ENCODE measurements at places on chromosomes 4 and X.

DNA sequence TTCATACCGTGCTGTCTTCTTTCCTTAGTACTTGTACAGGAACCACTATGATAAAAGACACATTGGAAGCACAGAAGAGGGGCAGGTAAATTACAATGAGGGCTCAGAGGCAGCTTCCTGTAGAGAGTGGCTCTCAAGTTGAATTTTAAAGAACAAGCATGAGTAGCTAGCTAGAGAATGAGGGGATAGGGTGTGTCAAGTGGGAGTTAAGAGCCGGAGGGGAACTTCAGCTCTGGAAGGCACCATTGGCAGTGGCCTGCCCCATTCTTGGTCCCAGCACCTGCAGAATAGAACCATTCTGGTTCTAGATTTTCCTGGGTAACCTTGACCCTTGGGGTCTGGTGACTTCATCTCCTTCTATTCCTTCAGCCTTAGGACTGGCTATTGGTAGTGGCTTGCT is 34.0 kb upstream of the JADE1 start:
- DNase-seq, result no peak

- DNase-seq, result no peak
These were observed 761 bp upstream of the FRYL start for GRCh38 chr4:48780865-48781214.

DNA sequence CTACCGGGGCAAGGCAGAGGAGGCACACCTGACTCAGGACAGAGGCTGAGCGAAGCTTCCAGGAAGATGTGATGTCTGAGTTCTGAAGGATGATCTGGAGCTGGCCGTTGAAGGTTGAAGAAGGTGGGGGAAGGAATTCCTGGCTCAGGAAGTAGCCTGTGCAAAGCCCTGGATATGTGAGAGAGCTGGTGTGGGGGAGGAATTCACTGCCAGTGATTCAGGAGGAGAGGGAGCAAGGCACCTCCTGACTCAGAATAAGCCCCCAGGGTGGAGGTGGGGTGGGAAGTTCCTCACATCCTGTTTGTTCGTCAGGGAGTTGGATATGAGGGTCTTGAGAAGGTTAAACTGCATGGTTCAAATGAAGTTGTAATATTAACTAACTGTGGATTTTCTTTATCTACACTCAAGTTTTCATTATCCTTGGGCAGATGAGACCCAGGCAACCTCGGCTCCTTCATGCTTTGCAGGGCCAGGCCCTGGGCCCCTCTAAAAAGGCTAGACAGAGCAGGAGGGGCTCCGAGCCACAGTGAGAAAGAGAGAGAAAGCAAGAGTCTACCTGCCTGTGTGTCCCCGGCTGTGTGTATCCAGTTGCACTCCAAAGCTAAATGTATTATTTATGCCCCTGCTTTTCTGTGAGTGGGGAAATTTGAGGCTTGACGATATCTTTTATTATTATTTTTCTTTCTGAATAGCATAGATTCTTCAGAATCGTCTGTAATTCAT is 7.1 kb downstream of the NHSL2 start:
- no peak for DNase-seq

DNA sequence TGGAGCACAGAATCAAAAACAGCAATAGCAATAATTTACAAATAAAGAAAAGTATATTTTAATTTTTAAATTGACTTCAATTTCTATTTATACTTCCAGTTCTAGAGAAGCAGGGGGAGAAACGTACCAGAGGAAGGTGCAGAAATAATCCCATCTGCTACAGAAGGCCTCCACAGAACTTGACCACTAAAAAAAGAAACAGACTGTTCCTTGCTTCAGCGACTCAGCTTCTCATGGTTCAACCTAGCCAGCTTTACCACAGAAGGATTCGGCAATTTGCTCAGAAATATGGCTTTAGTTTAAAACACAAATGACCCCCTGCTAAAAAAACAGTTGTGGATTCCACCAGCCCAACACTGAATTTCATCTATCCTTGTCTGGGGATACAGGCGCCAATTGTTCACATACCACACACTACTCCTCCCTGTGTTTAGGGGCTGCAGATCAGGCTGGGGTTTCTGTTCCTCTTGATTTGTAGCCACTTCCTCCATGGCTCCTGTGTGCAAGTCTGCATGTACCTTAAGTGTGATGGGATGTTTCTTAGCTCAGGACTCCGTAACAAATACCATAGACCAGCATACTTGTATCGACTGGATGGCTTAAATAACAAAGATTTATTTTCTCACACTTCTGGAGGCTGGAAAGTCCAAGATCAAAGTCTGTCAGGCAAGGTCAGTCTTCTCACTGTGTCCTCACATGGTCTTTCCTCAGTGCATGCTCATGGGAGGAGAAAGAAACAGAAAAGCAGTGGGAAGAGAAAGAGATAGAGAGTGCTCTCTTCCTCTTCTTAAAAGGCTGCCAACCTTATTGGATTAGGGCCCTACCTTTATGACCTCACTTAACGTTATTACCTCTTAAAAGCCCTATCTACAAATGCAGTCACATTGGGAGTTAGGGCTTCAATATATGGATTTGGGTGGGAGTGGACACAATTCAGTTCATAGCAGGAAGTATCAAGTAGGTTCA is 79.1 kb downstream of the AMOT start:
- no peak for DNase-seq

DNA sequence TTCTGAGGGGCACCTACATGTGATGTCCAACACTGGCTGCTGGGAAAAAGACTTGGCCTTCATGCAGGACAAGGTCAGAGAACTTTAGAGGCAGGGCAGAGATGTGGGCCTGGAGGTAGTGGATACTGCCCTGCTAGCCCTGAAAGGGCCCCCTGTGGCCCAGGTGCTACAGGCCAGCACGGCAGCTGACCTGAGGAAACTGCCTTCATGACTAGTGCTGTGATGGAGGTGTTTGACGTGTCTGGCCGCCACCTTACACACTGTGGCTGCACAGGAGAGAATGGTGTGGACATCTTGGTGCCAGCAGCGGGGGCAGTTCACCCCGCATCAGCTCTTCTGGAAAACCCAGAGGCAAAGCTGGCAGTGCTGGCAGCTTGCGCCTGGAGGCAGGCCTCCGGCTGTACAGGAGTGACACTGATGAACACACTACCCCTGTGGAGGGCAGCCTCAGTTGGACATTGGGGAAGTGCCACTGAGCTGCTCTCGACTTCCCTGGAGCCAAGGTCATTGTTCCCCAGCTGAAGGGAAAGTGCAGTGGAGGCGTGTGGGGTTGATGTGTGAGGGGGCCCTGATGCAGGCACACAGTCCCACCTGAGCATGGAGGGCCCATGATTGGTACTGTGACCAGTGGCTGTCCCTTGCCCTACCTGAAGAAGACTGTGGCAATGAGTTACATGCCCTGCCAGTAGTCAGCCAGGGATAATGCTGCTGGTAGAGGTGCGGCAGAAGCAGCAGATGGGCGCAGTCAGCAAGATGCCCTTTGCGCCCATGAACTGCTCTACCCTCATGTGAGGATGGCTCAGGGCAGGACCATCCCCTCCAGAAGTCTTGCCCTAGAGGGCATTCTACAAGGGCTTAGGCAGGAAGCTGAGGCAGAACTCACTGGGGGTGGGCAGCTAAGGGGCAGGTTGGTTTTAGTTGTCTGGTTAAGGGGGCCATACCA is 36.9 kb downstream of the COQ2 start:
- no peak for DNase-seq

GRCh38 chr4:105417624-105418023 is 56.2 kb downstream of the PPA2 start:
- DNase-seq, result no peak

- DNase-seq, result no peak
These were observed 155.9 kb upstream of the MAOA start for GRCh38 chrX:43500246-43500645.

- DNase-seq, result no peak
These were observed 426.2 kb downstream of the PCDH7 start for GRCh38 chr4:31146366-31146765.

GRCh38 chrX:32839781-32840180 is 371.6 kb downstream of the DMD start:
- no peak for DNase-seq

DNA sequence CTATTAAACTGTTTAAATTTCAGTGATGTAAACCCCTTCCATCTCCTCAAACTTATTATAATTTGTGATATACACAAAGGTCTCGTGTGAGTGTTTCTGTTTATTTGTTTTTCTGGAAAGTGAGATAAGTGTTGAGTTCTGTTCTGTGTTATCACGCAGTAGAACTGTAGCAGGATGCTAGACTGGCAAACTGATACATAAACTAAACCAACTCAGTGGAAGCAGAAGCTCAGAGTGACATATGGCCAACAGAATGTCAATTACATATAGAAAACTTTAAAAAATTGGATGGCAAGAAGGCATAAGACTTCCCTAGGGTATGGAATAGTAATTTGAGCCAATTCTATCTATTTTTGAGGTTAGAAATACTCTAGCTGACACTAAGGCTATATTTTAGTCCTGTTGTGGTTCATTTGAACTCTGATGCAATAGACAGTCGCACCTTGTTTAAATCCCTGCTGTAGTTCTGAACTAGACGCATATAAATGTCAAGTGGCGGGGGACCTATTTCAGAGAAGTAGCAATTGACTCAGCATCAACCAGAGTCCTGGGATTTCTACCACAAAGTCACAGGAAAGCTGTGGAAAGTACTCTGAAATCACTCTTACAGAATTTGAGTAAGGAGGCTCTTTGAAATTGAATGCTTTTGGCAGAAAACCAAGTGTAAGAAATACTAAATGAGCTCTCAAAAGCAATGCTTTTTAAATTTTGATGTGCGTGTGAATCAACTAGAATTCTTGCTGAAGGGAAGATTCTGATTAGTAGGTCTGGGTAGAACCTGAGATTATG is 294.4 kb downstream of the INPP4B start:
- DNase-seq, result no peak

- peak; percentile 9 for DNase-seq
These were observed 4.6 kb upstream of the SOWAHD start for GRCh38 chrX:119753639-119754257.

DNA sequence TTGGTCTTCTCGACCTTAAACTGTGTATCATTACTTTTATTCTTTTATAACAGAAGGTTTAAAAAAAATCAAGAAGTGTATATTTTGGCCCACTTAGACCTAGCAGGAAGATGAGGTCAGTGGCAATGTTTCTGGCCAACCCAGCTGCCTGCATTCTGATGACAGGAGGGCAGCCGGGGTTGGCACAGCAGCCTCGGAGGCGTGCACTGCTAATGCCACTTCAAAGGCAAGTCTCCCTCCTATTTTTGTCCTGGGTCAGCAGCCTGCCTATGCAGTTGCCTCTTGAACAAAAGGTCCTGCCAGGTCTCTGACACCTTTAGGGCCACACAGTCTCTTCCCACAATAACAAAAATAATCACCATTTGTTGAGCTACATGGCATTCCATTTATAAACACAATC is 89.4 kb upstream of the MYOZ2 start:
- DNase-seq, result no peak

DNA sequence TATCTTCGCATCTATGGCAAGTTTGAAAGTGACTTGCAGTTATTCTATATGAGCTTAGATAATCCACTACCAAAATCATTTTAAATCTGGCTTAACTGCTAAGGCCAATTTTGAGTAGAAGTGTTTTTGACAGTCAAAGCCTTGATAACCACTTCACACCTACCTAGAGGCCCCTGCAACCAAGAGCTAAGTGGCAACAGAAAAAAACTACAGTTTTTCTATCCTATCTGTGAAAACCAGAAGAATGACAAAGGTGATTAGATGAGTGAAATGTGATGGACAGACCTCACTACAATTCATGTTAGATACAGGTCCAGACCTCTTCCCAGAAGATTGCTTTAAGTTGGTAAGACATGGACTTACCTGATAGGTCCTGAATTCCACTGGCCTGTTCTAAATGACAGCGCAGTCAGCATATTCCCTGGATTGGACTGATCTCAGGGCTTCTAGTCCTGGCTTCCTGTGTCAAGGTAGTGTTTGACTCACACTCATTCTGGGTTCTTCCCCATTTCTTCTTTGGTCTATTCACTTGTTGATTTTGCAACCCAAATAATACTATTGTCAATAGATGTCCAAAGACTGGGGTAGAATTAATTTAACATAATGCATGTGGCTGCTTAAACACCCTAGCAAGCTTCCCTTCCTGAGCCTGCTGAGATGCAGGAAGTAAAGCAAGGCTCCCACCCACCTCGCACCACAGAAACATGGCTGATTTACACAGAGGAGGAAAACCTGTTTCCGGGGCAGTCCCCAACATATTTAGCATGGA is 65.1 kb downstream of the PPP3CA start:
- no peak for DNase-seq

GRCh38 chr4:3345384-3345783 is 52.6 kb downstream of the RGS12 start:
- no peak for DNase-seq

DNA sequence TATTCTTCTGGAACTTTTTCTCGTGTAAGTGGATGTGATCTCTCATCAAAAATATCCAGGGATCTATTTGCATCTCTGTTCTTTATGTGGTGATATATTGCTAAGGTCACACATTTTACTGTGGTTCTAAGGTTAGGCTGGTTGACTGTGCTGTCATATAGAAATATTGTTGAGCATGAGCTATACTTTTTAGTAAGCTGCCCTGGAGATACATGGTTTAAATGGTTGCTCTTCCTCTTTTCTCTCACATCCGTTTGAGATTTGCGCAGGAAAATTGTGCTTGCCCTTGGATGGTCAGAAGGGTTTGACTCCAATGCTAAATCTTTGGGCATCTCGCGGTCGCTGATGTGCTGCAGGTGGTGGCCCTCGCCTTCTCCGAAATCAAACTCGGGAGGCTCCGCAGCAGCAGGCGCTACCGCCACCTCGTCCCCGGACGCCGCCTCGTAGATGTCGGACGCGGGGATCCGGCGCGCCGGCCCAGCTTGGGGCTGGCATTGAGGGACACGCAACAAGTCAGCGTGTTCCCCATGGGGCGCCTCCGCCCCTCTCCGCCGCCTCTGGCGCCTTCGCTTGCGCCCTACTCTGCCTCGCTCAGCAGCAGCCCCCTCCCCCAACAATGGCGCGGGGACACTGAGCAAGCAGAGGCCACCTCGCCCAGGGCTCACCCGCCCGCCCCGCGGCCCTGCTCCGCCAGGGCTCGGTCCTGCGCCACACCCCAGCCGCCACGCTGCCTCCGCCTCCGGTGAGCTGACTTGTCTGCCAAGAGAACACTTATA is 154.5 kb downstream of the MSN start:
- DNase-seq, result peak; percentile 23

GRCh38 chr4:4427121-4427870 is 40.4 kb downstream of the NSG1 start:
- DNase-seq, result no peak

DNA sequence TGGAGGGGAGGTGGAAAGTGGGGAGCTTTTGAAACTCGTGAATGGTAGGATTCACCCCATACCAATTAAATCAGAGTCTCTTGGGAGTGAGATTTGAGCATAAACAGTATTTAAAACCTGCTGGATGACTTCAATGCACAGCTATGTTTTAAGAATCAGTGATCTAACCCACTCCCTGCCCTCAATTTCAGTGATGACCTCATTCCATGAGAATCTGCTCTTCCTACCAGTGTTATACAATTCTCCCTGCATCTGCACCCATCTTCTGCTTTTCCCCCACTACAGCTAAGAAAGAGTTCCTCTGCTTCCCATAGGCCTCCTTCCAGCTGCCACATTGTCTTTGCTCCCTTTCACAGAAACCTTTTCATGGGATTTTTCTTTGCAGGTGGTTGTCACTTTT is 18.3 kb upstream of the H2AZ1 start:
- no peak for DNase-seq
